ENCODE measurements at places on chromosomes 6 and 20.
A peak's percentile ranks its signal among the peaks of the same experiment; 100 is the strongest.

DNA sequence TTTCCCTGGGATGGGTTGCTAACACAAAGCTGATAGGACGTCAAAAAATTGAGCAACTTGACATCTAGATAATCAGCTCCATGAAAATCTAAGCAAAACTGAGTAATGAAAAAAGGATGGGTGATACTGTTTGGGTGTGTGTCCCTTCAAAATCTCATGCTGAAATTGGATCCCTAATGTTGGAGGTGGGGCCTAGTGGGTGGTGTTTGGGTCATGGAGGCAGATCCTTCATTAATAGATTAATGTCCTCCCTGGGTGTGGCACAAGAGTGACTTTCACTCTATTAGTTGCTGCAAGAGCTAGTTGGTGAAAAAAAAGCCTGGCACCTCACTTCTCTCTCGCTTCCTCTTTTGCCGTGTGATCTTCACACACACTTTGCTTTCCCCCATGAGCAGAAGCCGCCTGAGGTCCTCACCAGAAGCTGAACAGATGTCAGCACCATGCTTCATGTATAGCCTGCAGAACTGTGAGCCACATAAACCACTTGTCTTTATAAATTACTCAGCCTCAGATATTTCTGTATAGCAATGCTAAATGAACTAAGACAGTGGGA lies 160.9 kb downstream of the FRK start:
- no peak for DNase-seq

DNA sequence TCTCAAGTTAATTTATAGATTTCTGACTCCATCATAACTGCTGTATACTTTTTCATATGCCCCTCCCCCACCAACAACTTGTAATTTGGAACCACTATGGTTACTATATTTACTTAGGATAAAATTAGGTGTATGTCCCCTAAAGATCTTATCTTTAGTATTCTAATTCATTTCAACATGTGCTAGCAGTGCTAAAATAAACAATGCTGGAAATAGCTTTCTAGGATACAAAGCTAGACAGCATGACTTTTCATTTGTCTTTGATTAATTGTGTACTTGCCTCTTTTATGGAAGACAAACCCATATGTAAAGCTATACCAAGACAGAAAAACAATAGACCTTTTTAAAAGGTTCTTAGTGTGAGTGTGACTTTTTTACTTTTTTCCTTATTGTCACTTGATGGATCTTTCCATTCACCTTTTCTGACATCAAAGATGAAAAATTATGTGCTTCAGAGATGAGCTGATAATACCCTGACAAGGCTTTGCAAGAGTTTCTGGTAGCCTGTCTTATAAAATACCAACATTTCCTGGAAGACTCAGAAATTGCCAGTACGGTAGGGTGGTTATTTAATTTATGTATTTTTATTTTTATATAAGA lies 31.2 kb upstream of the POPDC3 start:
- no peak for DNase-seq

GRCh38 chr6:34115403-34115795 lies 30.5 kb downstream of the GRM4 start:
- no peak for DNase-seq

DNA sequence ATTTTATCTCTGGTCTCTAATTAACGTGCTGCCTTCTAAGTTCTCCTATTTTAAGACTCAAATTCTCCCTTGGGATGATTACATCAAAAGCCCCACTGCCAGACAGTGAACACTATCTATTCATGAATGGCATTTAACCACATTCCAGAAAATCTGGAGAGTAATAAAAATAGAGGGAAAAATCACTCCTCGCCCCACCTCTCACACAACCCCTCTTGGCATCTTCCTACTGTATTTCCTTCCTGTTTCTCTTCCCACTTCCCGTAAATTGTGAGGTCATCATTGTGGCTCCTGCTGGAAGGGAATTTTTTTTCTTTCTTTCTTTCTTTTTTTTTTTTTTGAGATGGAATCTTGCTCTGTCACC lies 31.5 kb downstream of the RAB44 start:
- no peak for DNase-seq

GRCh38 chr6:77371748-77372147 lies 91.5 kb downstream of the HTR1B start:
- DNase-seq: no peak

DNA sequence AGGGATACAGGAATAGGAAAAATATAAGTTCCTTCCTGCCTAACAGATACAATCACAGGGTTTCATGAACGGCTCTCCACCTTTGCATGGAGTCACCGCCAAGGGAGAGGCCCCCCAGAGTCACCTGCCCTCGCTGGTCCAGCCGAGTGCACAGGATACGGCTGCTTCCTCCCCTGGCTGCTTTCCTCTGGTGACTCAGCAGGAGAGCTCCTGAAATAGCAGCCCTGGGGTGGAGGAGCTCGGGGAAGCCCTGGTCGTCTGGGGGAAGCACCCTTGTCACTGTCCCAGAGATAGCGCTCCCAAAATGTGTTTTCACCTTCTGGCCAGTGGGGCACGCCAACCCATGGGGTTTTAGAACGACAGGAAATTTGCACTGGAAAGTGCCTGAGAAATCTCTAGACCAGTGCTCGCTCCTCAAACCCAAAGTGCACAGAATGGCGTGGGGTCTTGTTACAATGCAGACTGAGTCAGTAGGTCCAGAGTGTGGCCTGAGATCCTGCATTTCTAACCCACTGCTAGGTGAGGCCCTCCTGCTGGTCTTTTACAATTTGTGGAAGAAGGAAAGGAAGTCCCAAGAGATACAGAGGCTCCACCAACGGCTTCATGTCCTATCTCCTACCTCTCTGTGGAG lies 35.9 kb upstream of the FAM50B start:
- peak; percentile 81 for DNase-seq

- DNase-seq: no peak
Measured at GRCh38 chr6:46729787-46730326, 5.3 kb downstream of the PLA2G7 start.

DNA sequence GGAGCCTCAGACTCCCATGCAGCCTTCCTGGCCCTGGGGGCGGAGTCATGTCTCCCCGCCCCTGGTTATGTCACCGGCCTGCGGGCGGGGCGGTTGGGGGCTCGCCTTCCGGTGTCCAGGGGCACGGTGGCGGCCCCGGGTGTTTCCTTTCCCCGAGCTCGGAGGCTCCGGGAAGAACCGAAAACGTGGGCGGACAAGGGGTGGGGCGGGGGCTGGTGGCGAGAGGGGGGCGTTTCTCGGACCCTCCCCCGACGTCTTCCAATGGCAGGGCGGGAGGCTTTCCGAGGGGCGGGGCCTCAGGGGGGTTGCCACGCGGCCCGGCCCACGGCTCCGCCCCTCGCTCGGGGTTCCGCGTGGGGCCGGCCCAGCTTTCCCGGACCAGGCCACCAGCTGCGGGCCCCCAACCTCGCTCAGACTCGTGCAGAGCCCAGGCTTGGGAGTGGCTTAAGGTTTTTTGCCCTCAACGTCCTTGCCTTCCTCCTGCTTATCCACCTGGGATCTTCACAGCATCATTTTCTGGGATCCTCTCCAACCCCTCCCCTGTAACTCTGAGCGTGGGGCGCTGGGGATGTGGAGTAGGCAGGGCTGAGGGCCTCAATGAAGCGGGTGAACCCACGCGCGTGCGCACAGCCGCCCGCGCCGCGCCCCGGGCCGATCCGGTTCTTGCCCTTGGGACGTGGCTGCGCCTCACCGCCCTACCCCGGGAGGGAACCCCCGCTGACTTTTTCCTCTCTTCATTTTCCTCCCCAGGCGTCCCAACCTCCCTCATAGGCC lies 2.1 kb upstream of the NRN1 start:
- DNase-seq: no peak

DNA sequence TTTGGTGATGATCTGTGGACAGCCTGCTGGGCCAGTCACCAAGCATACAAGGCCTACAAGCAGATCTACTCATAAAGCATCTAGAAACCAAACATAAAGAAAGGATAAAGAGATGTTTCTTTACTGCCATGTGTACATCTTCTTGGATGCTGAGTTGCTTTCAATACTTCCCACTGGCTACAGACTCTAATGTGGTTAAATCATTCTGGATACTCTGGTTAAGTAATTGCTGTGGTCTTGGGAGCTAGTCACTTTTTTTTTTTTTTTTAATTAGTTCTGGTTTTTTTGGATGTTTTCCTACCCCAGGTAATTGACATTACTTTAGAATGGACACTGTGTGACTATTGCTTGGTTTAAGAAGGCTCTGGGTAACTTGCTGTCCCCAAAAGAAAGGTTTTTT lies 215.4 kb upstream of the RUNX2 start:
- no peak for DNase-seq

- DNase-seq: no peak
Measured at GRCh38 chr6:81865712-81866111, 113.2 kb upstream of the TENT5A start.

DNA sequence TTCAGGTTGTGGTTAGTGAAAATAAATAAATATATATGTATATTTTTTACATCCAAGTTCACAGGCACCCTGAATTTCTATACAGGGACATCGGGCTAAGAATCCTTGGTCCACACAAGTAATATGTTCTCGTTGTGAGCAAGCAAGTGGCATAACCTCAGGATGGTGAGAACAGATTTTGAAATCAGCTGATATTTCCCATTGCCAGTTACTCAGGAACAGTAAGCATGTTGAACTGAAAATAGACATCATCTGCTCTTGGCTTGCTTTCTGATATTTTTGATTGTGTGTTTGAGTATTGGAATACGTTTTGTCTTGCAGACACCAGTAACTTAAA lies 87.7 kb downstream of the TRMT6 start:
- no peak for DNase-seq

- DNase-seq: no peak
Measured at GRCh38 chr20:3315136-3315535, 76.1 kb upstream of the SLC4A11 start.

GRCh38 chr6:105058846-105059245 lies 101.9 kb downstream of the LIN28B start:
- peak; percentile 59 for DNase-seq

- DNase-seq: no peak
Measured at GRCh38 chr6:166366921-166367320, 15.8 kb downstream of the MPC1 start.

DNA sequence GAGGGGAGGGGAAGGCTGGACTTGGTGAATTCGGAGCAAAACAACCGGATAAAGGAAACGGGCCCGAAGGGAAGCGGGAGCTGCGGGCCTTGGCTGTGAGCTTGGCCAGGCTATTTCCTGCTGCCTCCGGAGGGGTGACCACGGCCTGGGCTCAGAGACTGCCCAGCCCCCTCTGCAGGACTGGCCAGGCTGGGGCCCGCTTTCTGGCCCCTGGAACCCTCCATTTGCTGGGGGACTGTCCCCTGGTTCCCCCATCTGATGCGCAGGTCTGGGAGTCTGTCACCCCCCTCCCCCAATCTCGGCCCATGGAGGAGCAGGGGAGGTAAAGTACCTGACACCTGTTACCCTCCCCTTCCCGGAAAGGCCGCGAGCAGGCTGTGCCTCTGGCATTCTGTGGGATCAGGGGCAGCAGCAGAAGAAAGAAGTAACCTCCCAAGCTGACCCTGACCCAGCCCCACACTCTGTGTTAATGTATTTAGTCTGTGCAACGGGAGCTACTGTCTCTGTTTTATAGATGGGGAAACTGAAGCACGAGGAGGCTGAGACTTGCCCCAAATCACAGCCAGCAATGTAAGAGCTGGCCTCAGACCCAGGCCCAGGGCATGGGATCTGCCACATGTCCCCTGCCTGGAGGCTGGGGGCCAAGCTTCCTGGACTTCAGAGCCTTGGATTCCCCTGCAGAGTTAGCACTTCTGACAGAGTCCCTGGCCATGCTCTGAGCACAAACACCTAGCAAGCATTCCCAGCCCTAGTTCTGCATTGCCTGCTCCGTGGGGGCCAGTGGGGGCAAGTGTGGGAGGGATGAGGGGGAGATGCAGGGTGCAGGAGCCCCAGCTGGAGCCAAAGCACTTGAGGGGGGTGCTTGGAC lies 3.5 kb downstream of the C20orf204 start:
- DNase-seq: no peak

GRCh38 chr6:98627129-98627775 lies 207.1 kb upstream of the POU3F2 start:
- DNase-seq: no peak

DNA sequence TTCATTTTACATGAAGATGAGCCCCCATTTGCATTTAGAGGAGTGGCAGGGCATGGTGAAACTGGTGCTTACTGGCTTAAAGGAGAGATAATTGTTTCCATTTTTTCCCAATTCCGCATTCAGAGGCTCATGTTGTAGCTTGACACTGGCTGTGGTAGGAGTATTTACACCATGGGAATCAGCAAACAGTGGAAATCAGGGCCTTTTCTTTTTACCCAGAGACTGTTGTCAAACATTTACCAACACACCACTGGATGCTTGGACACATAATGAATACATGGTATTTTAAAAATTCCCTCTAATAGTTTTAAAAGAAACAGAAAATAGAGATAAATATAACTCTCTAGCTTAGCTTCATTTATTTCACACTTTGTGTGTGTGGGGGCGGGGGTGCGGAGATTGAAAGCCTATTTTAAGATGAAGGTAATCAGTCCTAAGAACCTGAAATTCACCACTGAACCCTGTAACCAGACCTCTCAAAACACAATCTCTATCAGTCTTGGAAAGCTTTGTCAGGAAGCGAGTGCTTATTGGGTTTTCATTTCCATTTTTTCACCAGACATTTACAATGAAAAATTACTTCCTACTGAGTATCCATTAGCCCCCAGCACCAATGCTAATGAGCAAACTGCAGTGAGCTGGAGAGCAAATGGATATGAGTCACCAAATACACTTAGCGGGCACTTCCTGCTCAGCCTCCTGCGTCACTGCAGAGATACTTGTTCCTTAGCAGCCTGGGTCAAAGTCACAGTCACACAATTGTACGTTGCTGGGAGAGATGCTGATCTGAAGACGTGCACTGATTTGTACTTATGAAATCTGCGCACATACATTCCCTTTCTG lies 532.0 kb downstream of the BCKDHB start:
- peak; percentile 2 for DNase-seq

GRCh38 chr20:13384132-13384531 lies 163.1 kb downstream of the ISM1 start:
- no peak for DNase-seq

- DNase-seq: peak; percentile 88
Measured at GRCh38 chr6:37050045-37050853, 44.8 kb downstream of the FGD2 start.

DNA sequence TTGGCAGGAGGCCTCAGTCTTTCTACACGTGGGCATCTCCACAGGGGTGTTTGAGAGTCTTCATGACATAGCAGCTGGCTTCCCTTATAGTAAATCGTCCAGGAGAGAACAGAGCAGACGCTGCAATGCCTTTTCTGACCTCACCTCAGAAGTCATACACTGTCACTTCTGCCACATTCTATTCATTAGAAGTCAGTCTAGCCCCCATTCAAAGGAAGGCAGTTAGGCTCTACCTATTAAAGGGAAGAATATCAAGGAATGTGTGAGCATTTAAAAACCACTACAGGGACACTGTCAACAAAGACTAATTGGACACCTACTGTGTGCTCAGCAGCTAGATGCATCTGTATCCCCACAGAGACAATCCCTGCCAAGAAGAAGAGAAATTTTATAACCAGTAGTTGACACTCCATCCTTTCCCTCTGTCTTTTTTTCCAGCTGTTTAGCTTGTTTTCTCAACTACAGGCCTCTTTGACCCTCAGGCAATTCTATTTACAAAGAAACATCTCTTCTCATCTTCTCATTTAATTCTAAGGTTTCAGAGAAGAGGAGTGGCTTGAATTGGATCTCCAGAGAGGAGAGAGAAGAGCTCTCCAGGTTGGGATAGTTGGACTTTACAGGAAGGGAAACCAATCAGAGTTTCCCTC lies 18.6 kb downstream of the ARMC12 start:
- DNase-seq: no peak

- no peak for DNase-seq
Measured at GRCh38 chr6:89411145-89412070, 665 bp downstream of the RRAGD start.

- DNase-seq: no peak
Measured at GRCh38 chr6:31882344-31882743, 3.5 kb upstream of the SLC44A4 start.

GRCh38 chr6:170293341-170294231 lies 2.7 kb upstream of the DLL1 start:
- no peak for DNase-seq

Data from GDM1 (cell line).